ENCODE measurements at places on chromosomes 13 and 19. TPM values are rescaled to one million over a fixed set of nuclear protein-coding genes. Genes with fewer than 3 reads are reported as not detected.

GRCh38 chr19:21430675-21431074 lies 33.7 kb downstream of the ZNF493 start:
- DNase-seq = no peak

DNA sequence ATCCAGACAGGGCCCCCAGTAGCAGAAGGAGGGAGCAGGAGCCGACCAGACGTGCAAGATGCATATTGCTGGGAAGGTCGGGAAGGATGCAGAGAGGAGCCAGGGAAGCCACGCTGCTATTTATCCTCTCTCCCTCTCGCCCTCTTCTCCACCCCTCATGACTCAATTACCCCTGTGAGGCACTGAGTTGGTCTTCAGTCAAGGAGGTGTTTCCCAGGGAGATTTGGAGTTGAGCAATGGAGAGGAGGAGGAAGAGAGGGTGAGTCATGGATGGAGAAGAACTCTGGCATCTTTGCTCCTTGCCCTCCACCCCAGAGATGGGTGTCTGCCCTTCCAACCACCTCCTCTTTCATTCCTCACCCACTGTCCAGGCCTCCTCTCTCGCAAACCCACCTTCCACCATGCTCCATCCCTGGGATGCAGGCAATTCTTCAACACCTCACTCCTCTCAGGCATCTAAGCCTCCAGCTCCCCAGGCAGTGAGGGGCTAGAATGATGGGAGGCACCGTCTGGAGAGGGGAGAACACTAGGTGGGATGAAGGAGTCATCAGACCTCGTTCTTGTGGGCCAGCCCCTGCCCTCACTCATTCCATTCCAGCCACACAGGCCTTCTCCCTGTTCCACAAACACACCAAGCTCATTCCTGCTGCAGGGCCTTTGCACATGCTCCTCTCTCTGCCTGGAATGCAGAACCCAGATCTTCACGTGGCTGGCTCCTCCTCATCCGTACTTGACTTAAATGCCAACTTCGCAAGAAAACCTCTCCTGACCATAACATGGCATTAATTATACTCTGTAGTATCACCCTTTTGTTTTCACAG lies at the start of gene SBSN:
Gene SBSN, minus strand, starts transcription at position 94 of the 821 bp plus-strand sequence. Its CDS starts 30 bp downstream, at position 64.
- peak; percentile 94 for DNase-seq

DNA sequence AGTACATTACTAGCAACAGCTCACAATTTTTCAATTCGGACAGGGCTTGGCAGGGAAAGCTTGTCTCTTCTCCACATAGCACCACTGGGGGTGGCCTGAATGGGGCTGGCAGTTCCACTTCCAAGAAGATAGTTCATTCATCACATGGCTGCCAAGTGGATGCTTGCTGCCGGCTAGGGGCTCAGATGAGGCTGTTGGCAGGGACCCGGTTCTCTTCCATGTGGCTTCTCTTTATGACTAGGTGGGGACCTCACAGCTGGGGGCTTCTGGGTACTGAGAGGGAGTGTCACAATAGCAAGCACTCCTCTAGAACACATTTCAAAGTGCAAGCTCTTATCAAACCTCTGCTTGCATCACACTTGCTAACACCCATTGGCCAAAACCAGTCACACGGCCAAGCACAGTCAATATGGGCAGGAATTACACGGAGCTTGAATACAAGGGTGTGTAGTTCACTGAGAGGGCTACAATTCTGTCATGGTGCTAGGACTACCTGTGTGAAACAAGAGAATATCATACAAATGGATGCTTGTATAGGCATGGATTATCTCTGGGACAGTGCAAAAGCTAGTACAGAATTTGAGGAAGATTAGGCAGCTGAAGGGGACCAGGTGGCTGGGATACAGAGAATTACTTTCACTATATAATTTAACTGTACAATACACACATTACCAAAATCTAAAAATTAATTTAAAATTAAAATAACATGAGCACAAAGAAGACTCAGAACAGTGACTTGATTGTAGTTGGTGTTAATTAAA lies 32.3 kb downstream of the ATP7B start:
- no peak for DNase-seq

GRCh38 chr13:27352698-27353097 lies 71.7 kb upstream of the GTF3A start:
- DNase-seq = no peak

DNA sequence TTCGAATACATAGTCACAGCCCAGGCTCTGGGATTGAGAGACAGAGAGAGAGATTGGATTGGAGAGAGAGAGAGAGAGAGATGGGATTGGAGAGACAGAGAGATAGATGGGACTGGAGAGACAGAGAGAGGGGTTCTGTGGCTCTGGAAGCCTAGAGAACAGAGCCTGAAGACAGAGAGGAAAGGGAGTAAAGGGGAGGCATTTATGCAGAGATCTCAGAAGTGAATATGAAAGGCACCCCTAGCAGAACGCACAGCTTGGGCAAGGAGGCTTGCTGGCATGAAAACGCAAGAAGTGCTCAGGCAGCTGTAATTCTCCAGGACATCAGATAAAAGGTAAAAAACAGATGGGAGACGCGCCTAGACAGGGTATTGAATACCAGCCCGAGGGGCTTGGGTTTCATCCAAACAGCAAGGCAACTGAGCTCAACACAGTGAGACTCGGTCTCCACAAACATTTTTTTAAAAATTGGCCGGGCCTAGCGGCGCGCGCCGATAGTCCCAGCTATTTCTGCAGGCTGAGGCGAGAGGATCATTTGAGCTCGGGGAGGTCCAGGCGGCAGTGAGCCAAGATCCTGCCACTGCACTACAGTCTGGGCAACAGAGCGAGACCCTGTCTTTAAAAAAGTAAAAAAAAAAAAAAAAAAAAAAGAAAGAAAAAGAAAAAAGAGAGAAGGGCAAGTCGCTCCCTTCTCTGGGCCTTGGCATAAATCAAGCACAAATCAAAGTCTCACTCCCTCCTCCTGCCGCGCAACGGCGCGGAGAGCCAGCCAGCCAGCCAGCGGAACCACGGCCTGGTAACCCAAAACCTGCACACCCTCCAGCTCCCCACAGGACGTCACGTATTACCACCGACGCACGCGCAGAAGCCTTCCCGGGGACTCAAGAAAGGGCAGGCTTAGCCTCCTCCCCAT lies 774 bp upstream of the PPP2R1A start:
- peak; percentile 75 for DNase-seq

DNA sequence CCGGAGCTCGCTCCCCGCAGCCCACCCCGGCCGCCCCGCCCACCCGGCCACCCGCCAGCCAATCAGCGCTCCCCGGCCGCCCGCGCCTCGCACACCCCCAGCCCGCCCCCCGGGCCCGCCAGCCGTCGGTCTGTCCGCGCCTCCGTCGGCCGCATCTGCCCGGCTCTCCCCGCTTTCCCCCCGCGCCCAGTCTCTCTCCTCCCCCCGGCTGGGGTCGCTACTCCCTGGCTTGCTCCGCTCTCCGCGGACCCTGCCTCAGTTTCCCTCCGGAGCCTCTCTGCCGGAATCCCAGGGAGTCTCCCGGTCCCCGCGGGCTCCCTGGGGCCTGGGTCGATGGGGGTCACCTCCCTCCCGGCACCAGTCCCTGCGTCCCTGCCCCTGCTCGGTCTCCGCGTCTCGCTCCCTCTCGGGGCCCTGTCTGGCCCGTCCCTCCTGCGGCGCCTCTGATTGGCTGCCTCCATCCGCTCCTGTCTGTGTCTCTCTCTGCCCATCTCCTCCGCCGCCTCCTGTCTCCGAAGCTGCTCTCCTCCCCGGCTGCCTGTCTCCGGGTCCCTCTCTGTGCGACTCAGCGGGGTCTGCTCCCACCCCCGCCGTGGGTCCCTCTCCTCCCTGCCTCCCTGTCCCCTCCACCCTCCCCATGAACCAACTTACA lies 484 bp downstream of the IL11 start:
- peak; percentile 95 for DNase-seq

GRCh38 chr19:30718707-30719106 lies 346.5 kb downstream of the ZNF536 start:
- DNase-seq = no peak

GRCh38 chr19:3604987-3605343 lies 1.7 kb downstream of the TBXA2R start:
- DNase-seq = no peak

- DNase-seq = no peak
Measured at GRCh38 chr19:47860602-47861297, 1.7 kb downstream of the TPRX2 start.

- DNase-seq = peak; percentile 42
Measured at GRCh38 chr13:52405369-52405766, 604 bp downstream of the THSD1 start.

- peak; percentile 93 for DNase-seq
Measured at GRCh38 chr13:109945206-109945960, 159.0 kb upstream of the IRS2 start.

Gene CCDC70
- not detected for total RNA-seq

Gene ERCC5
- total RNA-seq = 103 TPM

Gene LILRA2
- total RNA-seq = not detected

Gene FAM32A
- total RNA-seq = 120 TPM

Gene GPR183
- not detected for total RNA-seq

Gene ZNF579
- 7.1 TPM for total RNA-seq

Measured in GM23248 (cell line).